NCI-H2081 treated with DMSO at 0.1 percent for 48 hours (cell line): ENCODE measurements at places on chromosomes 3 and 15.

DNA sequence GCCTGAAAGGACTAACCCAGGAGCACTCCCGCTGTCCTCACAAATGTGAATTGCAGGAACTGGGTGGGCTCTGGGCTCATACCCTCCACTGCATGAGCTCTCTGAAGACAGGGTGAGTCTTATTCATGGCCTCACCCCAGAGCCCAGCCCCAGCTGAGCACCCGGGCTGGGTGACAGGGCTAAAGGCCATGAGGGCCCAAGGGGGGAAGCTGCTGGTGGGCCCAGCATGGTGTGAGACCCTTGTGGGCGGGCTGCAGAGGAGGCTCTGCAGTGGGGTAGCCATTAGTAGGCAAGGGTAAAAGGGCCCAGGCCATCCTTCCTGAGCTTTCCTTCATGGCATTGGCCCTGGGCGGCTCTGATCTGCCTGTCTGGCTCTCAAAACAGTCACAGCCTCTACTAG is 30.3 kb downstream of the SRPRB start:
- no peak for DNase-seq

- no peak for DNase-seq
These were observed at the start of gene PAQR9 for GRCh38 chr3:142963516-142964448. Gene PAQR9, minus strand, starts transcription at chr3:142963674. Its CDS starts 338 bp downstream, at chr3:142963336.

GRCh38 chr3:12148183-12148940 is 10.3 kb downstream of the TIMP4 start:
- DNase-seq, result no peak

- DNase-seq, result no peak
These were observed 105.7 kb downstream of the PPP2R3A start for GRCh38 chr3:136070953-136071949.

- DNase-seq, result peak; percentile 26
These were observed 7.4 kb upstream of the U2SURP start for GRCh38 chr3:142993958-142994442.

DNA sequence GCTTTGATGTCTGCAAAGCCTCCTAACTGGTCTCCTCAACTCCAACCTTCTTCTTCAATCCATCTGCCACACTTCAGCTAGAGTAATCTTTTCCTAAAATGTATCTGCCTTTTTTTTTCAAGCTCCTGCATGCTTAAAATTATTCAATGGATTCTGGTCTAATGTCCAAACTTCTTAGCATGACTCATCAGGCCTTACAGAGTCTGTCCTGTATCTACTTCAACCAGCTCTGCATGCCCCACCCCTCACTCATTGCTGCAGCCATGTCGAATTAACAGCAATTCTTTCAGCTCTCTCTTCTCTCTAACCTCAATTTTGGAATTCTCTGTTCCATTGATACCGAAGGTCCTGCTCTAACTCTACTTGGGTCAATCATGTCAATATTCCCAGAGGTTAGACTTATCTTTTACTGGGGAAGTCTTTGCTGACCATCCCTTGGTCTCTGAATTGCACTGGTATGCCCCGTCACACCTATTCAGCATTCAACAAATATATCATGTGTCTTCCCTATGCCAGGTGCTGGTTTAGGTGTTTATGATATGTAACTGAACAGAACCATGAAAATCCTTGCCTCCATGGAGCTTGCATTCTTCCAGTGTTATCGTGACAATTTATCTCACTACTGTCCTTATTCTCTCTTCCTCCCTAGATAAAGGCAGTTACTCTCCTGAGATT is 88.5 kb upstream of the NANOGP8 start:
- no peak for DNase-seq

GRCh38 chr3:133410191-133410892 is 10.5 kb downstream of the BFSP2 start:
- DNase-seq, result no peak

DNA sequence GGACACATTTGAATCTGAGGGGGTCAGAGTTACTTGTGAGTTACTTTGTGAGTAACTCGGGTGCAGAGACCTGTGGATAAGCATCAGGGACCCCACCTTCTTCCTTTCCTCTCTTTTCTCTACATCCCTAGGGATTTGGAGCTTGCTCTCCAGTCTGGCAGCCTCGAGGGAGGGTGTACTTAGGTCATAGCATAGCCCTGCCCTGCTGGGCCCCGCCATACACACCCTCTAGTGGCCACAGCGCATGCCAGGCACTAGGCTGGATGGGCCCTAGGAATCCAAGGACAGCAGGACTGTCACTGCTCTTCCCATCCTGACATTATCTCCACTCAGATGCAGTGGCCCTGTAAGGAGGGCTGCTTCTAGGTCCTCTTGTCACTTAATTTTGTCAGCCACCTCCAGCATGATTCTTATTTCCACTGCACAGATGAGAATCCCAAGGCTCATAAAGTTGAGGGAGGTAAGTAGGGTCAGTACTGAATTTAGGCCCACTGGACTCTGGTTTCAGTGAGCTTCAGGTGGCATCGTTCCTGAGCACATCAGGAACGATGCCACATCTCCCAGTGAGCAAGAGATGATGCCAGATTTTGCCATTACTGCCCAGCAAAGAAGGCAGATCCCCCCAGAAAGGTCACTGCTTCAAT is 3.6 kb upstream of the SMAD6 start:
- DNase-seq, result no peak

- DNase-seq, result no peak
These were observed 678.4 kb upstream of the GRM7 start for GRCh38 chr3:6182476-6182875.

DNA sequence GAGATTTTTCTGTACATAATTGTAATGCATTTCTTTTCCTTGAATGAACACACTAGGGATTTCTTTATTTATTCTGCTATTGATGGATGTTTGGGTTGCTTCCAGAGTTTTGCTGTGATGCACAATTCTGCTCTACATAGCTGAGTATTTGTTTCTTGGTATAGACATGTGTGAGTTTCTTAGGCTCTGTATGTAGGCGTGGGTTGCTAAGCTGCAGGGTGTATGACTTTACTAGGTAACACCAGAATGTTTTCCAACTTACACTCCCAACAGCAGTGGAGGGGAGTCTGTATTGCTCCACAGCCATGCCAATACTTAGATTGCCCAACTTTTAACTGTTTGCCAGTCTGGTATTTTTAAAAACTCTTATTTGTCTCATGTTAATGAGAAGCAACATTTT is 155.5 kb upstream of the TNIK start:
- no peak for DNase-seq

- no peak for DNase-seq
These were observed 44.9 kb downstream of the IL1RAP start for GRCh38 chr3:190558796-190559195.

DNA sequence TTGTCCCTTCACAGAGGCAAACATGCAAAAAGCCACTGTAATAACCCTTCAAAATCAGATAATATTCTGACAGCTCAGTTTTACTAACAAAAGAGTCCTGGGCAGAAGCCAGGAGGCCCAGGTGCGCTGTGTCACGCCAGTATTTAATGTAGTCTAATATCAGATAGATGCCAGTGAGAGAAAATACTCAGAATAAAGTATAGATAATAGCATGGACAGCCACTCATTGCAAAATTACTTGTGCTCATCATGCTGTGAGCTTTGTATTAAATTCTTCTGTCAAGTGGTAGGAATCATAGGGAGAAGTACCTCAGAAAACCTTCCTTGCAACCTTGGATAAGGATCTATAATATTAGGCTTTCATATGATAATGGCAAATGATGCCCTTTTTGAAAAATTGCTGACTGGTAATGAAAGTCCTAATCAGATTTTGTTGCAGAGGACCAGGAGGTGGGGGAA is 1154.3 kb downstream of the ROBO1 start:
- DNase-seq, result peak; percentile 45

- no peak for DNase-seq
These were observed 27.9 kb upstream of the FAM174B start for GRCh38 chr15:92683511-92683834.

- no peak for DNase-seq
These were observed 22.8 kb downstream of the SIDT1 start for GRCh38 chr3:113555138-113555537.

DNA sequence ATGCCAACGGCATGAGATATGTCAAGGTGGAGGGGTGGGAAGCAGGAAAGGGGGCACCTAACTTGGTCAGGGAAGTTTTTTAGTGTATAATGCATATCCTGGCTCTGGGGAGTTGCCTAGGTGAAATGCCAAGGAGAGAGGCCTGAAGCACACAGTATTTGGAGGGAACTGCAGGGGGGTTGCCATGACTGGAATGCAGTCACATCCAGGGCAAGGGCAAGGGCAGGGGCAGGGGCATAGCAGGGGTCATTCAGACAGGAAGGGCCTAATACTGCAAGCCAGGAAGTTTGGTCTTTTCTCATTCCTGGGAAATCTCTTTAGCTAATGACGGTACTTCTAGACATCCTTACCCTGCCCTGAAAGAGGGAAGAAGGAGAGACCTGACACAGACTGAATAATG is 60.5 kb downstream of the MYRIP start:
- DNase-seq, result no peak

DNA sequence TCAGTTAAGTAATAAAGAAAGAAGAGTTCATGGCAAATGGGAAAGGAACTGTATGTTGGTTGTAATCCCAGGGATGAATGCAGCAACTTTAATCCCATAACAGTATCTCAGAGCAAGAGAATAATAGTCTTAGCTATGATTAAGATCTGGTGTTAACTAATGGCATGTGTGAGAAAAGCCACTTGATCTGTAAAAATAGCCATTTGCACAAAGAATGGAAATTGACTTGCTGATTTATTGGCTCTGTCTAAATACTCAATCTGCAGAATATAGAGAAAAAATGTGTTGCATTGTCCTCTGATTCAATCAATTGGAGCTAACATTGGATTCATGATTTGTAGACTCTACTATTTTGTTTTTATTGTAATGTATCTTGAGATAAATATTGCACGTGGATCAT is 987.0 kb downstream of the NSUN3 start:
- DNase-seq, result no peak

DNA sequence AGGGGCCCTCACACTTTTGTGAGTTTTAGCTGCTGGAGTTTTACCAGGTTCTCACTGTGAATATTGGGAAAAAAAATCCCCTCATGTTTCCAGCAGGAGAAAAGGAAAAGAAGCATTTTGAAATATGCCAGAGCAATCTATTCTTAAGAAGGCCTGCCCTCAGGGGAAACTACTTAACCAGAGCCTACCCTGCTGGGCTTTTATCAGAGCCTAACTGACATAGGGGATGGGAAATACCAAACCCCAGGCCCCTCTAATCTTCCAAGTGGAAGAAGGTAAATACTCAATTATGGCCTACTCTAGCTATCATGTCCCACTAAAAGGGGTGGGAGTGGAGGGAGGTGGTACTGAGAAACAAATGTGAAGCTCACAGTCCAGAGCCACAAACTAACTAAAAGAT is 68.7 kb upstream of the NMNAT3 start:
- DNase-seq, result no peak

- DNase-seq, result no peak
These were observed 361.2 kb downstream of the DIPK2A start for GRCh38 chr3:144332868-144333267.

DNA sequence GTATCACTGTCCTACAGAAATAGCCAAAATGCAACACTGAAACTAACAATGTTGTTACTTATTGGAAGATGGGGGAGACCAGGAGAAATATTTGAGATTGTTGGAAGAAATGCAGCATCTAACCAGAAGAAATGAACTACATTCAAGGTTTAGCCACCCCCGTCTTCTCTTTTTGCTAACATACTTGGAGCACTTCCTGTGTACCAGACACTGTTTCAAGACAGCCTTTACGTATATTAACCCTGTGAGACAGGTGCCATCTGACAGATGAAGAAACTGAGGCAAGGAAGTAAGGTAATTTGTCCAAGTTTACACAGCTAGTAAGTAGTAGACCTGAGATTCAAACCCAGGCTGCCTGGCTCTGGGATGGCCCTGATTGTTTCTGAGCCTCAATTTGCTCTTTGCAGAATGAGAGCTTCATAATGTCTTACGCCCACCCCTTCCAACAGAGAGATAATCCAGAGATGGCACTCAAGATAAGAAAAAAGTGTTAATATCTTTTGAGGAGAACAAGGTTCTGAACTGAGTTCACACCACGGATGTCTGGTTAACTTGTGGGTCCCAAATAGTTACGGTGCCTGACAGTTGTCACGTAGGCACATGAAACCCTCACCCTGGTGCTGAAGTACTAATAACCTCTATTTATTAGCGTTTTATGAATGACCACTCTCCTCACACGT is 26.1 kb downstream of the RASGRP1 start:
- no peak for DNase-seq

DNA sequence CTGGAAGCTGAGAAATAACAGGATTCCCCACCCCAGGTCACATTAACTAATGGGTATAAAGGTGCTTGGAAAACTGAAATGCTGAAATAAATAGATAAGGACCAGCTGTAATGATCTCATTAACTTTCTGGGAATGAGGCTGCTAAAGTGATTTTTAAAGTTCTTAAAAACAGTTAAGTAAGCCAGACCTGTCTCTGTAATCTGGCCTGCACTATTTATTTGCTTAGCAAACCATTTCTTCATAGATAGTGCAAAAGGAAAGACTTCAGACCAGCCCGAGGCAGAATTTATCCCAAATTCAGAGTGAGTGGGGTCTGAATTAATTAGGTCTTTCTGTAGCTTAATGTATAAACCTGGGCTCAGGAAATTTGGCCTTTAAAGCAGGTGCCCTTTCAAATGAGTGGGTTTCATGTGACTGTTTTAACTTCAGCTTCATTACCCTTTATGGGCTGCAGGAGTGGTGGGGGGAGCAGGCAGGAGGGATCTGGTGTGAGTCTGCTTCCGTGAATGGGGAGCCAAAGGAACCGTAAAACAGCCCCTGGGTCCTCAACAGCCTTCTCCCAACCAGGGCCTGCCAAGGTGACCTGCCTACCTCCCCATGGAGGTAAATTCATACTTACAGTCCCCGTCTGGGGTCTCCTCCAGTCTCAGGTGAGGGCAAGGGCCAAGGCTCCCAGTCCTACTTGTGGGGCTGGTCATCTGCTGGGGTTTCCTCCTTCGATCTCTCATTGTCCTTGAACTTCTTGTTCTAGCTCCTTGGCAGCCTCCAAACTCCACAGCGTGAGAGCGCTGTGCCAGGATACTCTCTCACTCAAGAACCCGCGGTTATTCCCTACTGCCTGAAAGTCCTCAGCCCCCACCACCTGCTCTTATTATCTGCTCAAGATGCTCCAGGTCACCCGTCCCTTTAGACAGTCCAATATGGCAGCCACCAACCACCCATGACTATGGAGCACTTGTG is 31.2 kb downstream of the MAGEF1 start:
- DNase-seq, result no peak

DNA sequence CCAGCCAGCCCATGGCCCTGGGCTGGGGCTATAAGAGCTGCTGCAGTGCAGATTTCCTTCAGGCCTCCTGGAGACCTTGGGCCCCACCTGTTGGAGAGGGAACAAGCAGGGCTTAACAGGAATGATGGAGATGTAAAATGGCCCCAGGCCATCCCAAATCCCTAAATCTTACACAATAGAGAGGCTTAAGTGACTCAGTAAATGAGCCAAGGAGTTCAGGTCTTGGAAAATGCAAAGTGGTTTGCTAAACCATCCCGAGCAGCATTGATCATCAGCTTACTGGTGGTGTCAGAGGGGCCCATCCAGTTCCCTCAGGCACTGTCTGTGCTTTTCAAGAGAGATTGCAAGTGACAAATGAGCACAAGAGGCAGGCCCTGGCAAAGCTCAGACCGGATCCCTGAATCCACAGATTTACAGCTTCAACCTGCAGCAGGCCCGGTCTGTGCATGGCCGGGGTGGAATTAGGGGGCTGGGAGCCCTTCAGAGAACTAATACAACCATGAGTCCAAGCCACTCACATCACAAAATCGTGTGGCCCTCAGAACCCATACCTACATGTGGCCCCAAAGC is 325.4 kb downstream of the UACA start:
- no peak for DNase-seq
